ENCODE measurements at places on chromosomes 3 and 15.

DNA sequence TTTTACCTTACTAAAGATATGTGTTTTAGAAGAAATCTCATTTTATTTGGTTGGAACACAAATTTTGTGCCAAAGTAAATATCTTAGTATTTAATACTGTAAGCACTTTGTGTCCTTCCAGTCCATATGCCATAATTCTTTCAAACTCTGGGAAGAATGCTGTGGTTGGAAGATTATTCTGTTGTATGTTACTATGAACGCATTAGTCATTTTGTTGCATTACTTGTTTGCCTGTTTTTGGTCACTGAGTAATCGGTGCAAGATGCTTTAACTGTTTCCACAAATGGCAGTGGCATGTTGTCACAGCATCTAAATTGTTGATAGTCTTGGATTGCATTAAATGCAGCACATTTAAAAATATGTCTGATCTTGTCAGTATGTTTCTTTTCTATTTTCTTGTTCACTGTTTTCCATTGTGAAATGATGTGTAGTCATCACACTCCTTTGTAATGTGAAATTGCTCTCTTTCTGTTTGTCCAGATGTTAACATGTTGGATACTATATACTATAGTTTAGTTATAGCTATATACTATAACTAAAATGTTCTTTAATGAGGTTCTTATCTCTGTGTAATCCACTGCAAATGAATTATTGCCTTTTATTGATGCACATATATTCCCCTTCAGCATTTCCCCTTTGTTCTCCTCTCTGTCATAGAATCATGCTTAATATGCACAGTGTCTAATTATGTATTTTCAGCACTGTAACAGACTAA, 89.9 kb upstream of the FLNB start:
- no peak for DNase-seq

- DNase-seq: peak; percentile 81
These were observed 7.8 kb upstream of the RAD18 start for GRCh38 chr3:8970971-8971589.

DNA sequence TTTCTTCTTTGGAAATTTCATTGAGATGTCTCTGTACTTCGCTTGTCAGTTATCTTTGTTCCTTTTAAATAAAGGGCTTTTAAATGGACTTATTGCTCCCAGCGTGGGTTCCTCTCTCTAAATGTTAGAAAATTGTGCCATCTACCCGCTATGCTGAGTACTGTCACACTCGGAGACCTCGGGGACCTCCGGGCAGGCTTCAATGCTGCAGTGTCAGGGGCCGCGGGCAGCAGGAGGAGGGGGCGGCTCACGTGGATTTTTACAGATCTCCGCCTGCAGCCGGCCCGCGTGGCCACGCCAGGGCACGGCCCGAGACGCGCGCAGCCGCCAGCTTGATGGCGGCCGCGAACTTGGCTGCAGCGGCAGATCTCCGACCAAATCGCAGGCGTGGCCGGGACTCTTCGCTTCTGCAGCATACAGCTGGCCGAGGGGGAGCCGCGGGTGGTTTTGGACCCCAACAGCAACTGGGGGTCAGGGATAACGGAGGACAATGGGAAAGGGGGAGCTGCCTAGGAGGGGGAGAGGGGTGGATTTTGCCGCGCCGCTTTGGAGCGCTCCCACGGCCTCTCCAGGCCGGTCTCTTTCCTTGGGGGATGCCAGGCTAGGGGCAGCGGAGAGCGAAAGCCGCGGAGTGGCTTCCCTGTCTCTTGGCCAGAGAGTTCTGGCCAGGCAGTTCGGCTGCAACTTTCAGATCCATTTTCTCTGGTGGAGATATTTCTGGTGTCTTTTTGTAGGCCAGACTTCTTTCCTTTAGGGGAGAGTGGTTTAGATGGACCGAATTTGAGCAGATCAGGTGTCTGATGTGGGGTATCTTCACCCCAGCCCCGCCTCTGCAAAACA, 15.3 kb downstream of the NR2F2 start:
- DNase-seq: peak; percentile 60

- DNase-seq: no peak
These were observed 148.6 kb downstream of the SUCNR1 start for GRCh38 chr3:152021951-152022461.

DNA sequence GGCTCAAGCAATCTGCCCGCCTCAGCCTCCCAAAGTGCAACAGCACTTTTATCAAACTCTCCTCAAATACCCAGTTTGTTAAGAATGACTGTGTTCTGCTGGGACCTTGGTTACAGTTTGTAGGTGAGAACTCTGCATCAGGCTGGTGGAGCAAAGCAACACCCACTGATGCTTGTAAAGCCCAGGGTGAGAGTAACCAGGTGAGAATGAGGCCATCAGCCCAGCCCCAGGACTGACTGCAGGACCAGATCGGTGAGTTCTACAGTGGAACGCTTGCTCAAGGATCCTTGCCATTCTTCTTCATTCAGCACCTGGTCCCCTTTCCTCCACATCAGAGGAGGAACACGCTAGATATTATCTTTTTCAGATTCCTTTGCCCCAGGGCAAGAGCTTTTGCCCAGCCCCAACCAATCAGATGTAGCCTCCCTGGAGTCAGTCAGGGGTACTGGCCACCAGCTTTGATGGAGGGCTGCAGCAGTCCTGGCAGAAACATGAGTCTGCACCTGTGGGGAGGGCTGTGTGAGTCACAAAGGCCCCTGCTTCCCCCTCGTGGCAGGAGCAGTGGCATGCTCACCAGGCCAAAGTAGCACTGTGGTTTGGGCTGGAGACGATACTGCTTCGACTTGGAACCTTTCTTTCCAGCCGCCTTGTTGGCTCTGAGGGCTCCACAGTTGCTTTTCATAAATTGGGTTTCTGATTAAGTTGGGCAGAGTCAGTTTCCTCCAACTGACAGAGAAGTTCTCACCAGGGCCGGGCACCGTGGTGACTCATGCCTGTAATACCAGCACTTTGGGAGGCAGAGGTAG, 3.5 kb upstream of the SHISA5 start:
- no peak for DNase-seq

DNA sequence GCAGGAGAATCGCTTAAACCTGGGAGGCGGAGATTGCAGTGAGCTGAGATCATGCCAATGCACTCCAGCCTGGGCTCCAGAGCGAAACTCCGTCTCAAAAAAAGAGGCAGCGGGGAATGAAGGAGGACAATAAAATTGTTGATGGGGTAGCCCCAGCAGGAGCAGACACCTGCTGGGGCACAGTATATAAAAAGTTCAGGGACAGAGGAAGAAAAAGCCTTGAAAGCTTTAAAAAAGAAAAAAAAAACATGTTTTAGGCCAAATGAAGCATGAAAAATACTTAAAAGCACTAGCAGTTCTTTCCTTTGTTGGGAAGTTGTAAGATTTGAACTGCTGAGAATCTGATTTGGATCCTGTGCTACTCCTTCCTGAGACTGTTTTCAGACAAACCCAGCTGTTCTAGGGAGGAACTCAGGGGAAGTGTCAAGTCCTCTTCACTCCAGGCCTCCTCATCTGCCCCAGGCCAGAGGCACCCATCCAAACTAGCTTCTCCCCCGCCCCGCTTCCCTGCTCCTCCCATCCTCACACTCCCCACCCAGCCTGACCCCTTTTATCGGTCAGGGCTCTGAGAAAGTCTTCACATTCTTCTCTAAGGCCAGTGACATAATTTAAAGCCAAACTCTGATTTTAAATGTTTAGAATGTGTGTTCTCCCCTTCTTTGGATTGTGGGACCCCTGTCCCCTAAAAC, 4.9 kb downstream of the IL17RD start:
- peak; percentile 77 for DNase-seq

GRCh38 chr3:62238431-62238830, 134.9 kb downstream of the FEZF2 start:
- DNase-seq: no peak

GRCh38 chr3:101202640-101203039, 117.7 kb downstream of the IMPG2 start:
- DNase-seq: no peak

DNA sequence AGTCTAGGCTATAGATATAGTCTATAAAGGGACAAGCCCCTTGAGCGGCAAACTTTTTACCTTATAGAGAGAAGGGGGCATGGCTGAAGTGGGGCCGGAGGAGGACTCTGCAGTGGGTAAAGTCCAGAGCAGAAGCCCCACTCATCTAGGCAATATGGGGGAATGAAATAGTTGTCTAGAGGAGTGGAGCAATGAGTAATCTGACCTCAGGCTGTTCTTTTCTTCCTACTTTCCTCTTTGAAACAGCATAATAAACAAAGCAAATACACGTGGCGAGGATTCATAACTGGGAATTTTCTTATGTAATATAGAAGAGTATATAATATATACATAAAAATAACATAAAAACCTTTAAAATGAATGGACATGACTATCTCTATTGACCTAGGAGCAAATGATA, 546.4 kb upstream of the ZNF385D start:
- DNase-seq: no peak

- no peak for DNase-seq
These were observed 116.0 kb upstream of the RBMS3 start for GRCh38 chr3:29164825-29165224.

GRCh38 chr3:43319376-43319775, 33.0 kb downstream of the SNRK start:
- DNase-seq: no peak

DNA sequence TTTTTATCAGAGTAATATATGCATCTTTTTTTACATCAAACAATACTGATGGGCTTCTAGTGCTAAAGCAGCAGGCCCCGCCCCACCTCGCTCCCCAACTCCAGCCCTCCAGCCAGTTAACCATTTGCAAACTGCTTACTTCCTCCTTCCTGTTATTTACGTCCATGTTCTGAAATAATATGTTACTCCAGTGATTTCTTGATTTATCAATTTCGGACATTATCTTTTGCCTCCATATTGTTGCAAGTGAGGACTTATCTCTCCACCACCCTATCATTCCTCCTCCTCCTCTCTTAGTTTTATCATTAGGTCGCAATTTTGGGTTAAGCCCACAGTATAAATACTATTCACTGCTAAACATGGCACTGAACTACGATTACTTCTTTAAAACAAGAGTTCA, 39.5 kb downstream of the ZNF710 start:
- no peak for DNase-seq

DNA sequence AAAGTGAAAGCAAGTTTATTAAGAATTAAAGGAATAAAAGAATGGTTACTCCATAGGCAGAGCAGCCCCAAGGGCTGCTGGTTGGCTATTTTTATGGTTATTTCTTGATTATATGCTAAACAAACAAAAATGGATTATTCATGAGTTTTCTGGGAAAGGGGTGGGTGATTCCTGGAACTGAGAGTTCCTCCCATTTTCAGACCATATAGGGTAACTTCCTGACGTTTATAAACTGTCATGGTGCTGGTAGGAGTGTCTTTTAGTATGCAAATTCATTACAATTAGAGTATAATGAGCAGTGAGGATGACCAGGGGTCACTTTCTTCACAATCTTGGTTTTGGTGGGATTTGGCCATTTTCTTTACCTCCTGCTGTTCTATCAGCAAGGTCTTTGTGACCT, 707.9 kb downstream of the ZNF385D start:
- DNase-seq: no peak

GRCh38 chr15:58423831-58424608, 7.8 kb upstream of the LIPC start:
- DNase-seq: no peak

DNA sequence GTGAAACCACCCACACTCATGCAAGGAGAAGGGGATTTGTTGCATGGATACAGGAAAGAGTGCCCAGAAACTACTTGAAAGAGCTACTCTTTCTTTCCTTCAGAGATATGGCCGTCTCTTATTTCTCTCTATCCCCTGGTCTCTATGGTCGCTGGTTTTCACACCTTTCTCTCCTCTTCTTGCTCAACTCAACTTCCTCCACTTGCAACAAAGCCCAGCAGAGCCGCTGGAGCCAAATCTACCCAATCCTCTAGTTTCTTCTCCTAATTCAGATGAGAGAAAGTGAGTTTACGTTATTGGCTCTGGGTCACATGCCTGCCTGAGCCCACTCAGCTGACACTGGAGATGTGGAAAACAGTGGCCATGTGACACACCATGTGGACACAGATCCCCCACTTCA, 215.2 kb downstream of the OSBPL10 start:
- DNase-seq: no peak

GRCh38 chr15:81612631-81613030, 238.6 kb upstream of the TMC3 start:
- DNase-seq: no peak

DNA sequence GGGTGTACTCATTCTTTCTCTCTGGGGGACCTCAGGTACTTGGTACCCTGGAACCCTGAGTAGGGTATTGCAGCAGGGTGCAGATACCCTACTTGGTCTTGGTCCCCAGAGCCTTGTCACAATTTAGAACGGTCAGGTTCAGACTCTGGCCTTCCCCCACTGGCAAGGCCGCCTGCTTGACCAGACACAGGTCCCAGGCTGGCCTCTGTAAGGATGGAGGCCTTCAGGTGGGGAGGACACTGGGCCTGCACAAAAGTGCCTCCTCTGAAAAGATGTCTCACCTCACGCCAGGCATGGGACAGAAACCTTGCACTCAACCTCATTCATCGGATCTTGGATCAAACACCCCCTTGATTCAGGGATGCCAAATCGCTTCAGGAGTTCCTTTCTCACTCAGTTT, 158.4 kb downstream of the KLF13 start:
- DNase-seq: no peak

- no peak for DNase-seq
These were observed 344.6 kb upstream of the NECTIN3 start for GRCh38 chr3:110727056-110727455.

- no peak for DNase-seq
These were observed 312.1 kb upstream of the CHRM5 start for GRCh38 chr15:33656168-33656567.

- peak; percentile 83 for DNase-seq
These were observed at the start of gene ITGB5 for GRCh38 chr3:124887177-124887931. ITGB5 (minus strand) TSS chr3:124887365; CDS start chr3:124887000, 365 bp downstream.

DNA sequence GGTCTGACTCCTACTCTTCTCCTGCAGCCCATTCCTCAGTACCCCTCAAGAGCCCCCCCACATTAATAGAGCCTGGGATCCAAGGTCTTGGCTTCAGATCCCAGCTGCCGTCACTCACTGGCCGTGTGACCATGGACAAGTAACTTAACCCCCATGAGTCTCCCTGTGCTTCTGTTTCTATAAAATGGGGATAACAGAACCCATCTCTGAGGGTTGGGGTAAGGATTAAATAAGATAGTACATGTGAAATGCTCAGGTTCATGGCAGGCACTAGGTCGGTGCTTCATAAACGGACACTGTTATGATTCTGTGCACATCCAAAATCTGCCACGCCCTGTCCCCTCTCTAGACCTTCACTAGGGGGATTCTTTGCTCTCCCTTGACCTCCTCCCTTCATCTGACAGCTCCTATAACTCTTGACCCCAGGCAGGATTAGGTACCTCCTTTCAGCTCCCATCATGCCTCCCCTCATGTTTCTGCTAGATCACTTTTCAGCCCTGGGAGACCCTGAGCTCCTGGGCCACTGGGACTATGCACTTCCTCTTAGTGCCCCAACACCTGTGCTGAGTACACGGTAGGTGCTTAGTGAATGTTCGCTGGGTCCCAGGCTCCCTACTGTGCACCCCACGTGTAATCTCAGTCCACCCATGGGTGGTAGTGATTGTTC, 1.5 kb downstream of the CAND2 start:
- no peak for DNase-seq

GRCh38 chr3:47634996-47635395, 56.3 kb upstream of the CSPG5 start:
- no peak for DNase-seq

- DNase-seq: no peak
These were observed 150.2 kb upstream of the MLF1 start for GRCh38 chr3:158420654-158421396.
